ENCODE measurements at places on chromosomes 2 and 18. TPM values are rescaled to one million over a fixed set of nuclear protein-coding genes. Genes with fewer than 3 reads are reported as not detected.

DNA sequence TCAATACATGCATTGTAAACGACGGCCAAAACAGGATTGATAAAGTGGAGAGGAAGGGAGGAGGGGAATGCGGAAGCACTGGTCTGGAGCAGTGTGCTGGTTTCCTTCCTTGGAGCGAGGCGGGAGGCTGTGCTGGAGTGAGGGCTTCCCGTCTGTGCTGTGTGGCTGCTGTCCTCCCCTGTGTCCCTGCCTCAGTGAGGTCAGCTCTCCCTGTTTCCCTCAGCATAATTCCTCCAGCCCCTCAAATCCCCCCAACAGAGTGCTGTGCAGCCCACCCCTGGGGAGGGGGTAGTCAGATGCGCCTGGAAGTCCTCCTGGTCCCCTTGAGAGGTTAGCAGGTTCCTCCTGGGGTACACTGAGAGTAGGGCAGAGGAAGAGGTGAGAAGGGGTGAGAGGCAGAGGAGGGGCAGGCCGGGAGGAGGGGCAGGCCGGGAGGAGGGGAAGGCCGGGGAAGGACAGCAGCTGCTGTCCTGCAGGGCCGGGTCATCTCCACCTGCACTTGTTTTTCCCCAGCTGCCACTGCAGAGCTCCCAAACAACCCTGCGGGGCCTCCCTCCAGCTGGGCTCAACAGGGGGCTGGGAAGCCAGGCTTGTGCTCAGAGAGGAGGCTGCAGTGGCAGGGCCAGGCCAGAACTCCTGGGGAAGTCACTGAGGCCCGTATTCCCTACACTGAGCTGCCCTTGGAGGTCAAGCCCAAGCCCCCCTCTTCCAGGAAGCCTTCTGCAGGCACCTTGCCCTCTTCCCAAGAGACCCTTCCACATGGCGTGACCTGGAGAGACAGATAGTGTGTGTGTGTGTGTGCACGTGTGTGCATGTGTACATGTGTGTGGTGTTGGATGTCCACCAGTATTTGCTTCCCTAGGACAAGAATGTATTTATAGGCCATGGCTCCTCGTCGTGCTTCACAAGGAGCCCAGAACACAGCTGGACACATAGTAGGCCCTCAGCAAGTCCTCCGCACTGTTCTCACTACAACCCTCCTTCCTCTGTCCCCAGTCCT, 13.2 kb upstream of the ATP6V1B1 start:
- no peak for DNase-seq

The CCDC178 gene
- 0.51 TPM for total RNA-seq

GRCh38 chr2:45964223-45964841, 312.9 kb downstream of the PRKCE start:
- DNase-seq = peak; percentile 97

DNA sequence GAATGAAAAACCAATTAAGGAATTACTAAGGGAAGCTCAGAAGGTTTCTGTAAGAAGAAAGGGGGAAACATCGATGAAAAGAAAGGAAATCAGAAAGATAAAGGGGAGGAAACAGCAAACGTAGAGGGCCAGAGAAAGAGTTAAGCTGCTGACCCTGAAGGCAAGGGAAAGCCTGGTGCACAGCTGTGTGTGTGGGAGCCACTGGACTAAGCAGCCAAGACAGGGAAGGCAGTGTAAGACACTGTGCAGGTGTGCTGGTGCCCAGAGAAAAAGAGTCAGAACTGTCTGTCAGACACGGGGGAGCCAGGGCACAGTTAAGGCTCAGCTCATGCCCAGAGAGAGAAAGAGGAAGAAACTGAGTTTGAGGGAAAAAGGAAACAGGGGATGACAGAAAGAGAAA, 104.0 kb downstream of the HIBCH start:
- DNase-seq = no peak

The EN1 gene
- not detected for total RNA-seq

GRCh38 chr2:158489366-158490112, 32.8 kb downstream of the PKP4 start:
- peak; percentile 33 for DNase-seq

DNA sequence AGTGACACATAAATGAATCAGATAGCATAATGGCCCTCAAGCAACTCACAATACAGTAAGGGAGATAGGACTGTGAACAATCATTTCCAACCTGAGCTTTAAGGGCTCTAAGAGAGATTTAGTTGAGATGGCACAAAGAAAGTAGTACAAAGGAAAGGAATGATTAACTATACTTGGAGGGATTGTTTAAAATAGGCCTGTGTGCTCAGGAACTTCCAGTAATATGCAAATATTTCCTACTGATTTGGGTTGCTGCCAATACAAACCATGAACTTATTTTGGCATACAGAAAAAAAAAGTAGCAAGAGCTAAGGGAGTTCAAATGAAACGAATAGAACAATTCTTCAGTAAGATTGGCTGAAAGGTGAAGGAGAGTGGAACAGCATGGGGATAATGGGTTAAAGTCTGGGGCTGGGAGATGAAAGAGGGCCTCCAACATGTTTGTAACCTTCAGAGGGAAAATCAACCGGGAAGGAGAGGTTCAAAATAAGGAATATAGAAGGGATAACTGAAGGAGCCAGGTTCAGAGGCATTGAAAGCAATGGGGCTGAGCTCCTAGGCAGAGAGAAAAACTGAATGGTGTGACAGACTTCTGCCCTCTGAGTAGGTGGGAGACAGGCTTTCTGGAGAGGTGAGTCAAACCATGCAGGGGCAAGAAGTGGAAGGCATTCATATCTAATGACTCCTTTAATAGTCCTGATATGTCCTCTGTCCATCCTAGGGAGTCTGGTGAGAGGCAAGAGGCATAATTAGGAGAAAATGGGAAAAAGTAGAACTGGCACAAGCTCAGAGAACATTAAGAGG, 83.5 kb downstream of the DNAH7 start:
- peak; percentile 5 for DNase-seq

- DNase-seq = peak; percentile 65
These were observed 8.5 kb upstream of the SPATA3 start for GRCh38 chr2:230987137-230988020.

GRCh38 chr2:130875935-130876334, 39.2 kb downstream of the ARHGEF4 start:
- no peak for DNase-seq

All from dermis microvascular lymphatic vessel endothelial cell (primary cell).